ENCODE measurements at places on chromosomes 7 and 10.

GRCh38 chr7:42014625-42015618 lies 222.1 kb downstream of the GLI3 start:
- peak; percentile 63 for DNase-seq

DNA sequence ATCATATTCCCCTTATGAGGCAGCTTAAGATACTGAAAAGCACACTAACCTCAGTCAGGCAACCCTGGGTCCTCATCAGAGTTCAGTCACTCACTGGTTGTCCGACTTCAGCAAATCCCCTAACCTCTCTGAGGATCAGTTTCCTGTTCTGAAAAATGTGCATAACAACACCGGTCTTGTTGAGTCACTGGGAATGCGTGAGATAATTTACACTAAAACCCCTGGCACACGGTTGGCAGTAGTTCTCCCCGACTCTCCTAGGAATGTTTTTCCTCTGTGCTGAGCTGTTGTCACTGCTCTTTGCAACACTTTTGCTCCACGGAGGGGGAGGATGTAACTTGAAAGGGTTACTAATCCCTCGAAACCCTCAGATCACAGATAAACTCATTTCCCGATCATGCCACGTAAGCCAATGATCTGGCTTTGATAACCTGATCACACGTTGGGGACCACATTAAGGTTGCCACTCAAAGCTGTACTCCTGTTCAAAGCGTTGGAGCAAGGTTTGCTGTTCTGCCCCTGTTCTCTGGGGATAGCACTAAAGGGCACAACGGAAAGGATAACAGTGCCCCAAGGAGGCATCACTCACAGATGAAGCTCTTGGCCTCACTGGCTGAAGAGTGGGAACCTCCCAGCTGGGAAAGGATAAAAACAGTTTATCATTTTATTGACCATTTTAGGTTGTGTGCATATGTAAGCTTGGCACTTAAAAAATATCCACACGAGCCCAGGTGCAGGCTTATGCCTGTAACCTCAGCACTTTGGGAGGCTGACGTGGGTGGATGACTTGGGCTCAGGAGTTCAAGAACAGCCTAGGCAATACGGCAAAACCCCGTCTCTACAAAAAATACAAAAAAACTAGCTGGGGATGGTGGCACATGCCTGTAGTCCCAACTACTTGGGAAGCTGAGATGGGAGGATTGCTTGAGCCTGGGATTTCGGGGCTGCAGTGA lies 5.0 kb upstream of the RBM17 start:
- peak; percentile 13 for DNase-seq

GRCh38 chr7:94662548-94662947 lies 6.6 kb upstream of the SGCE start:
- DNase-seq: peak; percentile 19

DNA sequence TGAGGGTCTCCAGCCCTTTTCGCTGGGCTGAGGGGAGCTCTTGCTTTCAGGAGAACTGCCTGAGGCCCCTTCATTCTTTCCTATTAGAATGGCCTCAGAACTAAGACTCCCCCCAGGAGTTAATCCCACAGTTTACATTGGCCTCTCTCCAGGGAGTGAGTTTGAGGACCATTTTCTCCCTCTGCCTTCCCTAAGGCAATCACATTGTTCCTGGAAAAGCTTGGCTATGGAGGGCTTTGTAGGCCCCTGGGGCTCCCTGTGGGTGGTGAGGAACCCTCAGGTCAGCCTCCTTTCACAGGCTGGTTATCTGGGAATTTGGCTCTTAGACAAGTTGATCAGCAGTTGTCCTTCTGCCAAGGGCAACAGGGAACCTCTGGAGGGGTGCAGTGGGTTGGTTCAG lies 343.7 kb downstream of the RPS24 start:
- DNase-seq: peak; percentile 57

DNA sequence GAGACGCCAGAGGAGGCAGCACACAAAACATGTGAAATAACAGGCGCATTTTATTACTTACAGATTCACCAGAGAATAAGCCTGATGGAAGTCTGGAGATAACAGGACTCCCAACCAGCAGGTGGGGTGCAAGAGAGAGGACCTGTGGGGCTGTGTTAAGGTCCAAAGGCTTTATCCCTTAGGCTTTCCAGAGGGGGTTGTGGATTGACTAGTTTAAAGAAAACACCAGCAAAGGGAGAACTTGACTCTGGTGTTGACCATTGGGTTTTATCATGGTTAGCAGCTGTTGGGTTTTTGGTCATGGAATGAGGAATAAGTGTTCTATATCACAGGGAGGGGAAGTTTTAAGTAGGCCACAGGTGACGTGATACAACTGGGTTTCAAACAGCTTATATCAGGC lies 1.6 kb upstream of the CRPPA start:
- no peak for DNase-seq

- DNase-seq: no peak
These were observed 913 bp upstream of the NPC1L1 start for GRCh38 chr7:44541876-44542610.

GRCh38 chr10:122476333-122476695 lies 15.0 kb downstream of the HTRA1 start:
- no peak for DNase-seq

- no peak for DNase-seq
These were observed 41.6 kb downstream of the CDC123 start for GRCh38 chr10:12237265-12238220.

GRCh38 chr10:133276100-133276434 lies 601 bp downstream of the ADAM8 start:
- DNase-seq: no peak

DNA sequence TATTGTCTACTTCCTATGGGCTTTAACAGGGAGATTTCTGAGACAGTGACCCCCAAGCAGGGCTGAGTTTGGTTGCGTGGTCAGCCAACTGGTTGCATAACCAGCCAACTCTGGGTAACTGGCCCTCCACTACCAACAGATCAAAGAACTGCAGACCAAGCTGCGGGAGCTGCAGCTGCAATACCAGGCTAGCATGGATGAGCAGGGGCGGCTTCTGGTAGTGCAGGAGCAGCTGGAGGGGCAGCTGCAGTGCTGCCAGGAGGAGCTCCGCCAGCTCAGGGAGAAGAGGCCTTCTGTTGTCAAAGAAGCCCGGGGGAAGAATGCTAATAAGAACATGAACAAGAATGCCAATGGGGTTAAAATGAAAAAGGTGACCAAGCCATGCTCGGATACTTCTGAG lies 15.7 kb upstream of the FLNC start:
- DNase-seq: no peak

GRCh38 chr7:159098424-159098786 lies 46.3 kb downstream of the VIPR2 start:
- DNase-seq: no peak

DNA sequence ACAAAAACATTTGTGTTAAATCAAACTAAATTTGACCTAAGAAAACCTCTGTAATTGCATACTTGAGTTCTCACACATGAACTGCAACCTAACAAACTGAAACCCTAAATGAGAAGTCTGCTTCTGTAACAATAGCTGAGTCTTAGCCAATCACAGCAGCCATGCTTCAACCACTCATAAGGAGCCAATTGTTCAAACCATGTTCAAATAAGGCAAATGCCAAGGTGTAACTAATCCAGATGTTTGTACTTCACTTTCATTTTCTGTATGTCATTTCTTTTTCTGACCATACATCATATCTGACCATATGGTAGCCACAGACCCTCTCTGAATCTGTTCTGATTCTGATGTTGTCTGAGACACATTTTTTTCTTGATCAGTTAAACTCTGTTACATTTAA lies 47.5 kb upstream of the ANTXRL start:
- DNase-seq: peak; percentile 1

DNA sequence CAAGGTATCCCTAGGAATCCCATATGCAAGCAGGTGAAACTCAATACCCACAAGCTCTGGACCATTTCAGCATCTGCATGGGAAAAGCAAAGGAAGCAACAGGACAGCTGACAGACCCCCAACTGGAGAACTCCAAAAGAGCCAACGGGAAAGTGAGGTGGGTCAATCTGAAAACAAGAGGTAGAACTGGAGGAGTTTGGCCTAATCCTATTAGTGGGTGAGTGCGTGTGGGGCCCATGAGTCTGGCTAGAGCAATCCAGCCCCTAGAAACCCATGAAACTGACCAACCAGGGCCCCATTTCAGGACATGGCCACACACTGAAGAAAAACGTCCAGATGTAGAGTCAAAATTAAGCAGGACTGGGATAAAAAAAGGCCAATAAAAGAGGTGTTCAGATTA lies 26.6 kb upstream of the WNT8B start:
- DNase-seq: no peak

GRCh38 chr10:4982764-4983226 lies 19.6 kb downstream of the AKR1C1 start:
- no peak for DNase-seq

DNA sequence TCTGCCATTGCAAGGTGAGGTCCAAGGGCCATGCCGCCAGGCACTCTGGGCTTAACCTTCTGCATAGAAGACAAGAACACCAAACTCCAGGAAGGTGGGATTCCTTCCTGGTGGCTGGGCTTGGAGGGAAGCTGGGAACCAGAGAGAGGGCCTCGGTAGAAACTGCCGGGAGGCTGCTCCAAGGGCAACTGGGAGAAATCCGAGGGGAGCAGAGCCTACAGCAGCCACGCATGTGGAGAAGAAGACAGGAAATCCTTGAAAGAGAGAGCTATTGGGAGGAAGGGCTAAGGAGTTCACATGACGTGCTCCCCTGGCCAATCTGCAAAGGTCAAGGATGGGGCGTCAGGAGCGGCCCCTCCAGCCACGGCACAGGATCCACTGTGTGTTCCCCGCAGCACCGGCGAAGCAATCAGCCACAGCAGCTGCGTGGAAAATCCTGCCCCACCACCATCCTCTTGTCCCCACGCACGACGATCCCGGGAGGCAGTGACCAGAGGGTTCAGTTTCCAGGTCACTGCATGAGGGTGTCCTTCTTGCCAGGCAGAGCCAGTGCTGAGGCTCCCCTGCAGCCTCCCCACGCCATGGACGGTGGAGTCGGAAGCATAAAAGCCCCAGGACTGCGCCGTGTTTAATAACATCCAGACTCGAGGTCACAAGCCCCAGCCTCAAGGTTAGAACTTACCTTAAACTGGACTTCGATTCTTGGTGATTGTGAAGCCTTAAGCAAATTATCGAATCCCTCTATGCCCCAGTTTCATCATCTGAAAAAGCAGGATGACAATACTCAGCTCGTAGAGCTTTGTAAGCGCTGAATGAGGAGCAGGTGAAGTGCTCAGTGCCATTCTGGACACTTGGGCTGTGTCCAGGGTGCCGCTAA lies 8.6 kb upstream of the PPP2R2D start:
- DNase-seq: no peak

DNA sequence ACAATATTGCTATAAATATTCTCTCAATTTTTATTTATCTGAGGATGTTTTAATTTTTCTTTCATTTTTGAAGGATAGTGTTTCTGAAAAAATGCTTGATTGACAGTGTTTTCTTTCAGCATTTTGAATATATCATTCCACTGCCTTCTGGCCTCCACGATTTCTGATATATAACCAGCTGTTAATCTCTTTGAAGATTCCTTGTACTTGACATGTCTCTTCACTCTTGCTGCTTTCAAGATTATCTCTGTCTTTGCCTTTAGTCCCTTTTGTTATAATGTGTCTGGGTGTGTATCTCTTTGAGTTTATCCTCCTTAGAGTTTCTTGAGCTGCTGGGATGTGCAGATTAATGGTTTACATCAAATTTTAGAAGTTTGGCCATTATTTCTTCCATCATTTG lies 22.8 kb upstream of the DNAJC1 start:
- DNase-seq: no peak

DNA sequence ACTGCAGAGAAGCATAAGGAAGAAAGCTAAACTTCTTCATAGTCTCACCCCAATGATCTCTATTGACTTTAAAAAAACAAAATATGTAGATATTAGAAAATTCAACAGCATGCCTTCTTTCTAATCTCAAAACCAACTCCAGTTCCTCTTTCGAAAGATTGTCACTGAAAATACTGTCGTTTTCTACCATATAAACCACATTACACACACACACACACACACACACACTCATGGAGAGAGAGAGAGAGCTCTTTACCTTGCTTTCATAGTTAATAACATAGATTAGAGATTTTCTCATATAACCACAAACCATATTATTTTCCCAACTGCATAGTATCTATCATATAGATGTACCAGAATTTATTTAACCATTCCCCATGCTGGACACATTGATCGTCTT lies 296.2 kb upstream of the MGMT start:
- no peak for DNase-seq

DNA sequence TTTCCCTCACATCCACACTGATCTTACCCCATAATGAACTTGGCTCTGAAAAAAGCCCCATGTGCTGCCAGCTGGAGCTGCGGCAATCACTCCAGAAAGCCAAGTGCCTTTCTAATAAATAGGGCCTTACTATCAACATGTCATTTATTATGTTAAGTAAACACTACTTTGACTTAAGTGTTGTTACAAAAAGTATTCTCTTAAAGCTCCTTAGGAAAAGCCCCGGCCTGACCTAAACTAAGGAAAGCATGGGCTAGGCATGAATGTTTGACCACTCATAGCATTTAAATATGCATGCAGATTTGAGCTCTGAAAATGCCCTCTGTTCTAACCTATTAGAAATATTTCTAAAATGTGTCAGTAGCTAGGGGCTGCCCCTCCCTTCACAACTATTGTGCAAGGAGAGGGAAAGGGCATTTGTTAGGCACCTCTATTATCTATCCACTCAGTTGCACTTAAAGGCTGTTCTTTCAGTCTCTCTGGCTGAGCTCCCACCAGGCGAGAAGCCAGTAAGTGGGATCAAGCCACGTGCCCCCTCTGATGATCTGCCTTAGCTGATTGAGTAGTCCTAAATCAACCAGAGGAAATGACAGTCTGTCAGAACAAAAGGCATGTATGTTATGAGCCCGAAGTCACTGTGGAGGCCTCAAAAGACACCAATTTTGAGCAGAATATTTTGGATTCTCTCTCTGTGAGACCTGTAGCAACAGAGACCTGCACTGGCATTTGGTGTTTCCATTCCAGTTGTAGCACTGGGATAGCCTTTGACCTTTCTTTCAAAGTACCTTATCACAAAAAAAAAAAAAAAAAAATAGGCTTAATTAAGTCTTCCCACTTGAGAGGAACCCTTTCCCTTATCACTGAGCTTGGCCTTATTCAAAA lies 77.1 kb downstream of the ITGB8 start:
- DNase-seq: peak; percentile 81

GRCh38 chr7:5779141-5779540 lies 2.3 kb downstream of the RNF216 start:
- no peak for DNase-seq

DNA sequence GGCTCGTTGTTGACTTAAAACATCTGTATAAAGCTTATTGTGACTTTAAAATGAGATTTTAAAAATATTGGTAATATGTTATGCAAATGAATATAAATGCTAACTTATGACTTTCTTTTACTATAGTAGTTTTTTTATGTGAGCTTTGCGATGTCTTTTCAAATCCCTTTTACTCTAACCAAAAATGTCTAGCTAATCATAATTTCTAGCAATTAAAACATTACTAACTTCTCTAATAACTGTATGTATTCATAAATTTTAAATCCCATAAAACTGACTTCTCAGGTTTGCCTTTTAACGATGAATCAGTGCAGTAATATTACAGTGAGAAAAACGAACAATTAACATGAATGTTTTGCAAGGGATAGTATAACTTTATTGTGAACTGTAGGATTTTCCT lies 113.2 kb downstream of the MAPK8 start:
- DNase-seq: no peak

All from RPMI7951 (cell line).